ENCODE measurements at places on chromosomes 16 and 17.
A peak's percentile ranks its signal among the peaks of the same experiment; 100 is the strongest.

DNA sequence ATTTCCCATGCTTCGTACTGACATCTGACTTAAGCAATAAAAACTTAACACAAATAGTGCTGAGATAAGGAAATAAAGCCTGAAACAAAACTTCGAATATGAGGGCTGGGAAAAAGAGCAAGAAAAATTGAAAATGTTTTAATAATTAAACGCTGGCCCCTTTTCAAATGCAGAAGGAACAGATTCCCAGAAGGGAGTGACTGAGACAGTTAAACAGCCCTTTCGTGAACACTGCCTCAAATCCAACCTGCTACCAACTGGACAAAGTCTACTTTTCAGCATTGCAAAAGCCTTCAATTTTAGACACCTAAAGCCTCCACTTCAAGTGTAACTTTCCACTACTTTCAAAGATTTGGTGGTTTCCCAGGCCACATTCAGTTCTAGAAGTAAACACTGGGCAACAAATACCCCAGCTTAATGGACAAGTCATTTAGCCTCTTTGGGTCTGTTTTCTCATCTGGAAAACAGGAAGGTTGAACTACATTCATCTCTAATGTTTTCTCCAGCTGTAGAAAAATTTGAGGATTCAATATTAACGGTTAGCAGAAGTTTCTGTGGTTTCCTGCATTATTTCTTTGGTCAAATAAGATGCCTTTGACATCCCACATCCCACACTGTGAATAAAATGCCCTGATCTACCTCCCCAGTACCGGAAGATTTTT is 11.8 kb downstream of the RFFL start:
- DNase-seq = no peak

DNA sequence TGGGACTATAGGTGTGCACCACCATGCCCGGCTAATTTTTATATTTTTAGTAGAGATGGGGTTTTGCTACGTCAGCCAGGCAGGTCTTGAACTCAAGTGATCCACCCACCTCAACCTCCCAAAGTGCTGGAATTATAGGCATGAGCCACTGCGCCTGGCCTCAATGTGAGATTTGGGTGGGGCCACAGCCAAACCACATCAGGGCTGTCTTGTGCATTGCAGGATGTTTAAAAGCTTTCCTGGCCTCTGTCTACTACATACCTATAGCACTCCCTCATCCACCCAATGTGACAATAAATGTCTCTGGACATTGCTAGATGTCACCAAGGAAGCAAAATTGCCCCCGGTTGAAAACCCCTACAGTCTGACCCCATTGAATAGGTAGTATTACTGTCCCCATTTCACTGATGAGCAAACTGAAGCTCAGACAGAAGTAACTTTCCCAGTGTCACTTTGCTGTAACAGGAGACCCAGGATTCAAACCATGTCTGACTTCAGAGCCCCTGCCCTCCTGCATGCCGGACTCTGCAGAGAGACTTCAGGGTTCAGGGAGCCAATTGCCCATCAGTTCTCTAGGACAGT is 3.6 kb upstream of the MAP3K14 start:
- DNase-seq = no peak

GRCh38 chr16:12395268-12395667 is 408.4 kb downstream of the CPPED1 start:
- DNase-seq = no peak

DNA sequence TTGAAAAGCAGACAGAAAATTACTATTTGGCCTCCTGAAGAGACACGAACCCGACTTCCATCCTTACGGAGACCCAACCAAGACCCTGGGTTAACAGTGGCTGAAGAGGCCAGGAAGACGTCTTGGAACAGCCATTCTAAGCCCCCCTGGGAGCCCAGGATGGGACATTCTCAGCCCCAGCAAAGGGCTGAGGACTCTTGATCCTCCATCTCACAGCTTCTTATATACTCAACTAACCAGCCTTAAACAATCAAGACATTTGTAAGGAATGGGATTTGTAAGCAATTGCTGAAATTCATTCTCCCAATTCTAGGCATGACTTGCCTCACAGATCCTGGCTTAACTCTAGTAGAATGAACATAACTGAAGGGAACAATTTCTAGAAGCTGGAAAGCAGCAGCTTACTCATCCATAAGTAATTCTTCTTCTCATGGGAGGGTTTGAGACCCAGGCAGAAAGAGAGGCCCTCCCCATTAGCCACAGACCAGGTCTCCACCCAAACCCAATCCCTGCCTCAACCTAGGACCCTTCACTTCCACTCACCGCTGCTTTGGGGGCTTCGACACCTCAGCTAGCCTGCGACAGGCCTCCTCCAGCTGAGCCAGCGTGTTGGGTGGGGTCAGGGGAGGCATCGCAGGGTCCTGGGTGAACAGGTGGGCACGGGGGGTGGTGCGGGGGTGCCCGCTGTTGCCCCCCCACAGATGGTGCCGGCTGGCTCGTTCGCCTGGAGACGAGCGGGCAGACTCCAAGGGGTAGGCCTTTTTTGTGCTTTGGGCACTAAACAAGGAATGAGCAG is 25.5 kb downstream of the AXIN2 start:
- no peak for DNase-seq

- no peak for DNase-seq
Observed at GRCh38 chr17:80526116-80526910, 18.3 kb upstream of the RPTOR start.

DNA sequence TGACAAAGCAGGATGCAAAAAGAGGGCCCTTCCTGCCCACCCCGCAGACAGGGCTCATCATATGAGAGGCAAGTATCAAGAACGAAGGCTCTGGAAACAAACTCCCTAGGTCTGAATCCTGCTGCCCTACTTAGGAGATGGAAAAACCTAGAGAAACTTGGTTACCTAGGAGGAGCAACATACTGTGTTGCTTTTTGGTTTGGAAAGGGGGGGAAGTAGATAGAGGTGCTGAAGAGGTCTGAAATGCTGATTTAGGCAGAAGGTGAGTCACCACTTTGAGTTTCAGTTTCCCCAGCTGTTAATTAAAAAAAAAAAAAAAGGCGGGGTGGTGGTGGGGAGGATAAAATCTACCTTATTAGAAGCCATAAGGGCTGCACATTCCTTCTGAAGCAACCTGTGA is 1.5 kb downstream of the N4BP1 start:
- no peak for DNase-seq

GRCh38 chr16:87550495-87550961 is 51.8 kb upstream of the JPH3 start:
- DNase-seq = no peak

GRCh38 chr17:35088356-35088880 is 24.9 kb upstream of the RFFL start:
- peak; percentile 36 for DNase-seq

DNA sequence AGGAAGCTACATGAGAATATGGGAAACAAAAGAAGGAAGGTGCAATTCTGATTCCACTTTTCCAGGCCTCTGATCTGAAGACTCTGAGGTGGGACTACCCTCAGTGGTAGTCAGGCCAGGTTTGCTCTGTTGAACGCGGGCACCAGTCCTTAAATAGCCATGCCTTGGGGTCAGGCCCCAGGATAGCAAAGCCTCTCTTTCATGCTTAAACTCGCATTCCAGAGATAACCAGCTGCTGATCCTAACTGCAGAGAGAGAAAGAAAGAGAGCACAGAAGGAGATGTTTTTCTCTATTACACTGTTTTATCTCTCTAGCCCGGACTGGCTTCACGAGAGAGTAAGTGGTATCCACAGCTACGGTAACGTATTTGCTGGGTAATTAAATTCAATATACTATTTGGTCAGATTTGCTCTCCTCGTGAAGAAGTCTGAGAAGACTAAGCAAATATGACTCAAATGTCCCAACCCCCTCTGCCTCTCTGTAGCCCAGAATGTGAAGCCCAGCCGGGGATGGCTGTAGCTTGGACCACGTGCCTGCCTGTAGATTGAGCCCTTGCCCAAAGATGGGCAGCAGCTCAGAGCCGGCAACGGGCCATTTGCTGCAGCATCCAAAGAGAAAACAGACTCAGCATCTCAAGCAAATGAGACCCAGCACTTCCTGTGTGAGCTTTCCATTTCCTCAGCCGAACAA is 122.2 kb downstream of the SMG6 start:
- no peak for DNase-seq

DNA sequence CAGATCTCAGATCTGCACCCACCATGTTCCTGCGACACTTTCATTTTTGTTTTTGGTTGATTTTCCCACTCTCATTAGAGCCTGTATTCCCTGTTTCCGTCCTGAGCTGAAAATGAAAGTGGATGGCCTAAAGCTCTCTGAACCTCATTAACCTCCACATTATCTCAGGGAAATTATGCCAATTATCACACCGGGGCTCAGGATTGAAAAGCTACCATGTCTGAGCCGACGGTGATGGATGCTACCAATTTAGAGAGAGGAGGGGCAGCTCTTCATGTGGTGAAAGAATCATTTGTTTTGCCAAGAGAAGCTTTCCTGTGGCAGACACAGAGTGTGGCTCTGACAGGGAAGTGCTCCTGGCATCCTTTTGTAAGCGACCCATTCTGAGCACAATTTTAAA is 410.4 kb upstream of the CDH11 start:
- DNase-seq = no peak

DNA sequence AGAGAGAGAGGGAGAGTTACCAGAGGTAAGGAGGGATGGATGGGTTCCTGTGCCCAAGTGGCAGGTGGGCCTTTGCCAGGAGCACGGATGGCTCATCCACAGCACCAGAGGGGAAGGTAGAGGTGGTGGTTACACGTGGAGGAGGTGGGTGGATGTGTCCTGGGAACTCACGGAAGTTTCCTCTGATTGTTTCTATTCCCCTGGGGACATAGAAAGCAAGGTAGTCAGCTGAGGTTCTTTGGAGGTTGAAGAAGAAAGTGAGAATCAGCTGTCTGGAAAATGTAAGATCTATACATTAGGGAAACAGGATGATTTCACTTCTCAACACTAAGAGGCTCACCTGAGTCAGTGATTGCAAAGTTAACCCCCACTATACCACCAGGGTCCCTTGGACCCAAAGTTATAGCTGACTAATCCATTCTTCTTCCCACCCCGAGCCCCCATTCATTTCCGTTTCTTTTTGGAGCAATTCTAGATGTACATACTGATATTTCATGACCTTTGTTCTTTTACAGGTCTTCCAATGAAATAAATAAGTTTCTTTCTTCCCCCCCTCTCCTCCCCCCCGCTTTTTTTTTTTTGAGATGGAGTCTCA is 27.5 kb upstream of the ARL4D start:
- no peak for DNase-seq

GRCh38 chr16:13110124-13110796 is 208.9 kb downstream of the SHISA9 start:
- DNase-seq = no peak

Measured in HL-60 (cell line).